ENCODE measurements at places on chromosomes 2 and 18.

- no peak for DNase-seq
Observed at GRCh38 chr2:235773188-235773928, 279.5 kb downstream of the AGAP1 start.

DNA sequence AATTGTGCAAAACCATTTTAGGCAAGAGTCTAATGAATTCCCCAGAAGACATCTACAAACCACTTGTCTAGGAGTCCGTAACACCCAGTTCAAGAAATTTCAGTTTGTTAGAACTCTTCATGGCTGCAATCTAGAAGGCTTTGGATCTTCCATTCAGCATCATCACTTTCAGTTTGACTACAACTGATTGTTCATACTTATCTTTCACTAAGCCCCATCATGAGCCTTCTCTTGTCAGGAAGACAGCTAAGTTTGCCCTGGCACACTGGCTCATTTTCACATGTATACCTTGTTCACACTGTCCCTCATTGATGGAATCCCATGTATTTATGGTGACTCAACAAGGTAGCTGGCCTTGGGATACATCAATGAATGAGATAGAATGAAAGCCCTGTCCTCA is 898.4 kb upstream of the CELF4 start:
- no peak for DNase-seq

GRCh38 chr18:6683112-6683876 is 46.2 kb upstream of the ARHGAP28 start:
- peak; percentile 11 for DNase-seq

- DNase-seq: no peak
Observed at GRCh38 chr2:164710837-164711765, 89.8 kb upstream of the GRB14 start.

DNA sequence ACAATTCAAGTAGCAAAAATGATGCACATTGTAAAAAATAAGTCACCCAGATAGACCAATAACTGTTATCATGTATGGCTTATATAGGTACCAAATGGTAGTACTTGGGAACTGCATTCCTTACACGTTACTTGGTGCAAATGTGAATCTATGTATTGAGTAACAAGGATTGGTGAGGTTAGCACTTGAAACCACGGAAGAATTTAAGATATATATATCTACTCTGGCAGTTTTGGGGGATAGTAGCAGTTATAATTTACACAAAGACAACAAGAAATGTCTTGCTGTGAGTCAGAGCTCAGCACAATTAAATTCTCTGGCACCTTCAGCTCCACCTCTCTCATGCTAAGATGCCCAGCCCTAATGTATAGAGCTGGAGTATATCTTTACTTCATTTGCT is 359.4 kb upstream of the RAB12 start:
- no peak for DNase-seq

GRCh38 chr2:222709191-222709891 is 37.9 kb downstream of the MOGAT1 start:
- DNase-seq: peak; percentile 62

DNA sequence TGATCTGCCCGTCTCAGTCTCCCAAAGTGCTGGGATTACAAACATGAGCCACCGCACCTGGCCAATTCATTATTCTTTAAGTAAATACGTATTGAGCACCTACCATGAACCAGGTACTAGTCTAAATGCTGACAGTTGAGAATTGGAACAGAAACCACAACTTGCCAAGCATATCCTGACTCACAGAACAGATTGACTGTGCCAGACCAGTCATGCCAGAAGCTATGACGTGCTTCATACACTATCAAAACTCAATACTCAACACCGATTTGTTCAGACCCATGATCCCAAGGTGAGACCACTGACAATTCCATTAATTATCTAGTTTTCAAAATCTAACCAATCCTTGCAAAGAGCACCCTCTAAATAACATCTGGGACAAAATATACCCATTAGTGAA is 148.6 kb downstream of the B3GNT2 start:
- DNase-seq: no peak

DNA sequence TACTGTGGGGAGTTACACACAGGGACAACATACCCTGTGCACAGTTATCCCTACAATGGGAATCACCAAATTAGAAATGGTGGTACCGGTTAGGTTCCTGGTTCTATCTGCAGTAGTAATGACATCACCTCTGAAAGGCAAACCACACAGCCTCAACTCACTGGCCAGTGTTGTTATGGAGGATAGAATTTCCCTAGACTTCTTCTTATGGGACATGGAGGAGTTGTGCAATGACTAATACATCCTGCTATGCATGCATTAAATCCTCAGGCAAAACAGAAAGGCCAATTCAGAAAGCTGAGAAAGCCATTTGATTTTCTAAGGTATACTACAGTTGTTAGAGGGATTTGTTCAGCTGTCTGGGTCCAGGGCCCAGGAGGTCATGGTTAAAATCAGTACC is 439.3 kb downstream of the TMX3 start:
- DNase-seq: no peak

DNA sequence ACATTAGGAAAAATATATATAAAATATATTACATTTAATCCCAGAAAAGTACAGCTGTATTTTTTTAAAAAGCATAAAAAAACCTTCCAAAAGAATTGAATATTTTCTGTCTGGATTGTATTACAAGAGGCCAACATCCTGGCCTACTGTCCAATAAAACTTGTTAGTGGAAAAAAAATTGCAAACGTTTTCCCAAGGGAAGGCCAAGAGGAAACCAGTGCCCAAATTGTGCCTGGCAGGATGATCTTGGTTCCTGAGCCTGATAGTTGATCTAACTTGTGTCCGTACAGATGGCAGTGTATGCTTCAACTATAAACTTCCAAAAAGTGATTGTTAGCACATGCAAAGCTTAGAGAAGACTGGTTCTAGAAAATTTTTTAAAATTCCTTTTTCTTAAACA is 90.6 kb upstream of the LPIN2 start:
- no peak for DNase-seq

- no peak for DNase-seq
Observed at GRCh38 chr2:166188084-166188483, 60.3 kb upstream of the SCN1A start.

DNA sequence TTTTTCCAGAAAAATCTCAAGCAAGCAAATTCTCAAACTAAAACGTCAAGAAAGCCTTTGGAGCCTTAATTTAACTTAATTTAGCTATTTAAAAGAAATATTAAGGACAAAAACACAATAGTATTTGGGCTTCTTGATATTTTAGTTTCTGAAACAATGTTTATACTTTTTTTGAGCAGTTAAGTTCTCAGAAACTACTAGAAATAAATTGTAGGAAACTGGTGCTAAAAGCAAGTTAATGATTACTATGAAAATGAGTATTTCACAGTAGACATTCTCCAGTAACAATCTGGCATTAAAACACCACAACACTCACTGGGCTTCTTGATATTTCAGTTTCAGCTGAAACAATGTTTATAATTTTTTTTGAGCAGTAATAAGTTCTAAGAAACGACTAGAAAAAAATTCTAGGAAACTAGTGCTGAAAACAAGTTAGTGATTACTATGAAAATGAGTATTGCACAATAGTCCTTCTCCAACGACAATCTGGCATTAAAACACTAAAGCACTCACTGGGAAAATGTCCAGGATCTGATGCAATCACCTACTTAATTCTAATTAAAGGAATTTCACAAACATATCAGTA is 45.1 kb downstream of the TRAK2 start:
- DNase-seq: peak; percentile 79

- no peak for DNase-seq
Observed at GRCh38 chr2:124973396-124973795, 948.3 kb downstream of the CNTNAP5 start.

DNA sequence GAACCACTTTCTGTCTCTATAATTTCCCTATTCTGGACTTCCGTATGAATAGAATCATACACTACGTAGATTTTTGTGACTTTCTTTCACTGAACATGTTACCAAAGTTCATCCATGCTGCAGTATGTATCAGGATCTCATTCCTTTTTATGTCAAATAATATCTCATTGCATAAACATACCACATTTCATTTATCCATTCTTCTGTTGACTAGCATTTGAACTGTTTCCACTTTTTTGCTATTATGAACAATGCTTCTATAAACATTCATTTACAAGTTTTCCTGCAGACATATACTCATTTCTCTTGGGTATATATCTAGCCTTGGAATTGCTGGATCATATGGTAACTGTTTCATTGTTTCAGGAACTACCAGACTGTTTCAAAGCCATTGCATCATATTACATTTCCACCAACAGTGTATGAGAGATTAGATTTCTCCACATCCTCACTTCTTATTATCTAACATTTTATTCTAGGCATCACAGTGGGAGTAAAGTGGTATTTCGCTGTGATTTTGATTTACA is 186.2 kb downstream of the DYM start:
- peak; percentile 9 for DNase-seq

DNA sequence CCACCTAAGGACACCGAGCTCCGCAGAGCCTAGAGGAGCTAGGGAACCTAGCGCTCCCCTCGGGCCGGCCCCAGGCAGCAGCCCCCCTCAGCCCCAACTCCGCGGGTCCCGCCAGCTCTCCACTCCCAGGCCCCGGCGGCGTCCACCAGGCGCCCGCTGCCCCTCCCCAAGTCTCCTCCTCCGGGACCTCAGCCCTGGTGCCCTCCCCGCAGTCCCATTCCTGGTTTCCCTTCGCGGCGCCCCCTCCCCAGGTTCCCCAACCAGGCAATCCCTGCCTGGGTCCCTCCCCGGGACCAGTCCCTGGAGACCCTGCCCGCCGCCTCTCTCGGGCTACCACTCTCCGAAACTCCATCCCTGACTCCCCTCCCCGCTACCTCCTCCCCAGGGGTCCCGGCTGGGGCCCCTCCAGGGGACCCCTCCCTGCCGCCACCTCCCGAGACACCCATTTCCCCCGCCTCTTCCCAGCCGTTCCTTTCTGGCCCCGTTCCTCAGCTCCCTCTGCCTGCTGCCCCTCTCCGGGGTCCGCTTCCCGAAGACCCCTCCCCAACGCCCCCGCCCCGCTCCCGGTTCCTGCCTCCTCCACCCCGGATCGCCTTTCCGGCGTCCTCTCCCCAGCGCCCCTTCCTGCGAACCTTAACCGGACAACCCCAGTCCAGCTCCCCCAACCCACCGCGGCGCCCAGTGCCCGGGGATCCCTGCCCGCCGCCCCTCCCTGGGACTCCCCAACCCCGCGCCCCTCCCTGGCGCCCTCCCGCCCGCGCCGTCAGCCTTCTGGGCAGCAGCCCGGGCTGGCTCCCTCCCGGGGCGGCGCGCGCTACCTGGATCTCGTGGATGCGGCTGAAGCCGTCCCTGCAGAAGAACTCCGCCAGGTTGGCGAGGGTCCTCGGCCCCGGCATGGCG is 678 bp downstream of the CYP27C1 start:
- DNase-seq: peak; percentile 6

Measured in hematopoietic multipotent progenitor cell treated with erythropoietin and hydrocortisone succinate and interleukin-3 and kit ligand, for 6 days (in vitro differentiated cells).